AG04450 (cell line): ENCODE measurements at places on chromosomes 12 and 14.

DNA sequence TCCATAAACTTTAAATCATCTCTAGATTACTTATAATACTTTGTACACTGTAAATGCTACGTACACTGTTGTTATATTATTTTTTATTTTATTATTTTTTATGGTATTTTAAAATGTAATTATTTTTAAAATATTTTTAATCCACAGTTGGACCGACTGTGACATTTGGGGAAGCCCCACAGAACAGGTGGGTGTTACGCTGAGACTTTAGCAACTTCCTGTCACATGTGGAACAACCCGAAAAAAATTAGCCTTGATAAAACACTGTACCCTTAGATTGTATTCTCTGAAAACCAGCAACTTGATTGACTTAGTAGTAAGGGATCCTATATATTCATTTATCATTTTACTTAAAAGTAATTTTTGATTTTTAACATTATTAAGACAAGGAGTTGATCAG is 1755.7 kb upstream of the SEL1L start:
- no peak for DNase-seq

- no peak for DNase-seq
Measured at GRCh38 chr12:75716291-75717025, 205.0 kb upstream of the KRR1 start.

DNA sequence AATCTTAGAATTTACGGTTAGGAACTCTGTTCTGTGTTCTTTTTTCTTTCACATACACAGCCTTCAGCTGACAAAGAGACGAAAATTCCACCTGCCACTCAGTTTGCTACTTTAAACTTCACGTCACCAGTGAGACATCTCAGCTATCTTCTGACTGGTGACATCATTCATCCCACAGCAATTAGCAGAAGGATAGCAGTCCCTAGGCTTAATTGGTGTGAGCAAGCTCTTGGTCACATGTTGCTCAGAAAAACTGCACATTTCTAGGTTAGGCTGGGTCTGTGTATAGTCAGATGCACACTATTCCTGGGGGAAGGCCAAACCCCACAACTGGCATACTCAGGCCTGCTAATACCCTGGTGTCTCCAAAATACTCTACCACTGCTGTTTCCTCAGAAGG is 23.9 kb downstream of the SLC7A7 start:
- DNase-seq: no peak

GRCh38 chr12:122076743-122077495 is 1.6 kb upstream of the MLXIP start:
- no peak for DNase-seq

GRCh38 chr14:103825101-103825500 is 22.3 kb downstream of the PPP1R13B start:
- no peak for DNase-seq

- DNase-seq: peak; percentile 34
Measured at GRCh38 chr12:96878704-96879103, 28.4 kb upstream of the NEDD1 start.

- DNase-seq: no peak
Measured at GRCh38 chr14:94448071-94448808, 4.4 kb downstream of the SERPINA11 start.

- no peak for DNase-seq
Measured at GRCh38 chr12:53067993-53068770, 11.0 kb downstream of the SPRYD3 start.

GRCh38 chr12:26467351-26467750 is 272.0 kb downstream of the SSPN start:
- DNase-seq: no peak

- peak; percentile 92 for DNase-seq
Measured at GRCh38 chr12:92899386-92900001, 29.6 kb downstream of the EEA1 start.

DNA sequence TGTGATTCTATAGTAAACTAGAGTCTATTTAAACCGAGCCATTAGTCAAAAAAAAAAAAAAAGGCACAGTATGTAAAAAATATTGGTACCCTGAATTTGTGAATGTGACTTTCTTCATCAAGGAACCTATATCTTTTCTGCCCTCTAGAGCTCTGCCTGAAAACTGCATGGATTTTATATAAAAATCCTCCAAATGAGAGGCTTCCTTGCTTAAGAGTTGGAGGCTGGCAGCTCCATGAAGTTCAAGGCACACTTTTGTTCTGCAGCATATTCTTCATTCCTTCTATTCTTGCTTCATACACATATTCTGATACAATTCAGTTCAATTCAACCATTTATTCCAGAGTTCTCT is 23.1 kb upstream of the NKX2-8 start:
- no peak for DNase-seq

GRCh38 chr14:85316701-85317410 is 213.1 kb upstream of the FLRT2 start:
- no peak for DNase-seq

DNA sequence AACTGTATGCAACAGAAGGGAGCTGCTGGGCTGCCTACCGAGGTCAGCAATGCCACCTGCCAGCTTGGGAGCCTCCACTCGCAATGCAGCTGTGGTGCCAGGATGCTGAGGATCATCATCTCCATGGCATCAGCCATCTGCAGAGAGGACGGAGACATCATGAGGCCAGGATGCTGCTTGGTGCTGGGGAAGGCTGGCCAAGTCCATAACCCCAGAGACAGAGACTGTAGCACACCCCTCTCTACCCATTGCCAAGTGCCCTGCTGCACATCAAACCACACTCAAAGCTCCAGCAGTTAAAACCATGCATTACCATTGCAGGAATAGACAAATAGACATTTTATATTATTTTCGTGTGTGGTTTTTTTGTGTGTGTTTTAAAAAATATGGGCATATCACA is 43.5 kb downstream of the SVOP start:
- DNase-seq: no peak

DNA sequence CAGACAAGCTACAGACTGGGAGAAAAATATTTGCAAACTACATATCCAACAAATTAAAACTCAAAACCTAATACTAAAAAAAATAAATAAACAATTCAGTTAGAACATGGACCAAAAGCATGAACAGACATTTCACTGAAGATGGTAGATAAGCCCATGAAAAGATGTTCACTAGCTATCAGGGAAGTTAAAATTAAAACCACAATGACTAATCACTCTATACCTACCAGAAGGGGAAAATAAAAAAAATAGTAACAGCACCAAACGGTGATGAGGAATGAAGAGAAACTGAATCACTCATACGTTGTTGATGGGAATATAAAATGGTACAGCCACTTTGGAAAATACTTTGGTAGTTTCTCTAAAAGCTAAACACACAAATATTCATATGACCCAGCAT is 31.1 kb upstream of the DHRS7 start:
- no peak for DNase-seq

GRCh38 chr14:35414365-35414764 is 9.8 kb upstream of the NFKBIA start:
- DNase-seq: no peak

DNA sequence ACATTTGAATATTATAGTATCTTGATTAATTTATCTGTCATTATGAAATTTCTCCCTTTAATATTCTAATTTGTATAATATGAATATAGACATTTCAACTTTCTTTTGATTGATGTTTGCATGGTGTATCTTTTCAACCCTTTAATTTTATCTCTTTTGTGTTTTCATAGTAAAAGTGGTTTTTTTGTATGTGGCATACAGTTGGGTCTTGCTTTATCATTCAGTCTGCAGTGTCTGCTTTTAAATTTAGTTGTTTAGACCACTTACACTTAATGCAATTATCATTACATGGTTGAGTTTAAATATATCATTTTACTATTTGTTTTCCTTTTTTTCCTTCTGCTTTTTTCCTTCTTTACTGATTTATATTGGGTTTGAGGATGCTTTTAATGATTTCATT is 29.6 kb downstream of the CCDC91 start:
- no peak for DNase-seq

DNA sequence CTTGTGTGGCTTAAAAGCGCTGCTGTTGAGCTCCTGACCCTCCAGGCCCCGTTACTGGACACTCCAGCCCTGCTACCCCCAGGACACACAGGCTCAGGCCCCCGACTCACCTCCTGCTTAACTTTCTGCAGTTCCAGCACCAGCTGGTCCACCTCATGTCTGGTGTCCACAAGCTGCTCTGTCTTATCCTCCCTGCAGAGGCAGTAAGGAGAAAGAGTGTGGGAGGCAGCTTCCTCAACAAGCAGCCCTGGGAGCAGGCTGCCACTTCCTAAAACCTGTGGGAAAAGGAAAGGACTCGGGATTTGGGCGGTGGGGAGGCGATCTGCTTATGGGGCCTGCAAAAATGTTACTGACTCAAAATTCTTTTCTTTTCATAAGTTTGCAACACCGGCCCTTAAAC is 79.2 kb downstream of the CCDC88C start:
- DNase-seq: no peak

GRCh38 chr14:41608681-41609390 is 2.2 kb downstream of the LRFN5 start:
- no peak for DNase-seq

- DNase-seq: no peak
Measured at GRCh38 chr14:101114726-101115515, 211.4 kb upstream of the RTL1 start.

DNA sequence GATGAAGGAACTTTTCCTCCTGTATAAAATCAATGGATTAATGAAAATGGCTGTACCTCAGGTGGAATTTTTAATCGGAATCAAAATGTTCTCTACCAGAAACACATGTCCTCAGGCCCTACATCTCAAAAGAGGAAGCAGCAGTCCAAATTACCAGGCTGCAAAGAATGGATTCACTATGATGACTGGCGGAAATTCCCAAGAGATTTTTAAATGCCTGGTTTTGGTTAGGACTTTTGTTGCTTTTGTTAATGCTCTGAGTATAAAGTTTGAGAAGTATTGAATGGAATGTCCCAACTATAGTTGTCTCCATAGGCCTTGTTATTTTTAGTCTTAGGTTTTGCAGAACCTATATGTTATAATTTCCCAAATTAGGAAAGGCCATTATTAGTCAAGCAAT is 11.2 kb upstream of the IFNG start:
- DNase-seq: no peak

GRCh38 chr12:52636189-52636588 is 15.8 kb downstream of the KRT2 start:
- DNase-seq: no peak

- DNase-seq: no peak
Measured at GRCh38 chr12:70739756-70740155, 102.5 kb upstream of the PTPRB start.

DNA sequence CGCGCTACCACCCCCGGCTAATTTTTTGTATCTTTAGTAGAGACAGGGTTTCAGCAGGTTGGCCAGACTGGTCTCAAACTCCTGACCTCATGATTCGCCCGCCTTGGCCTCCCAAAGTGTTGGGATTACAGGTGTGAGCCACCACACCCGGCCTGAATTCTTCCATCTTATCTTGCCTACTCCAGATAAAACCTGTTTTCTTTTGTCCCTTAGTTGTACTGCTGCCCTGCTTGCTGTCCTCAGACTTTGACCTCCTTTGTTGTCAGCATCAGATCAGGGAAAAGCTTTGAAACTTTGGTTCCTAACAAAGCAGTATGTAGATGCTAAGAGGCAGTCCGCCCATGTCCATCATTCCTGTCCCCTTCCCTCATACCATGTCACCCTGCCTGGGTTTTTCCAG is 15.9 kb downstream of the COPZ1 start:
- no peak for DNase-seq

DNA sequence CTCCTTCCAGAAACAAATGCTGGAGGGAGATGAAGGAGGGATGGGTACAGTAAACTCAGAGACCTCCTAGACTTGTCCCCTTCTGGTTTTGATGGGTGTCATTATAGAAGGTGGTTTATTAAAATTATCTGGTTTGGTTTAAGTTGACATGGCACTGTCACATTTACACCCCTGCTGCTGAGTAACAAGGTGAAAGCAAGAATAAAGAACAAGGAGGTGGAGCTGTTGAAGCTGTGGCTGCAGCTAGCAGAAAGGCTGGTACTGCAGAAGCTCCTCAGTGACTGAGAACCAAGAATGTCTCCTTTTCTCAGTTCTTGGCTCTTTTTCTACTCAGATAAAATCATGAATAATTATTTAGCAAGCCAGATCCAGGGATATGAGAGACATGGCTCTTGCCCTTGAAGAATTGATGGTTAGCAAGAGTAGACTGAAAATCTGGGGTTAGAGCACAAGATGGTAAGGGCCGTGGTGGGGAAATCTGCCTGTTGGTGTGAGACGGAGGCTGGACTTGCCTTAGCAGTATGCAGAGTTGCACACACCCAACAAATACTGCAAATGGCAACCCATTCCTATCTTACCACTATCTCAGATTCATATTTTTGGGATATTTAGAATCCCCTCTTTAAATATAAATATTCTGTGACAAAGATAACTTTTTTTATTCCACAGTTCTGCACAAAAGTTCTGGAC is at the start of gene GZMH:
Gene GZMH (minus strand): TSS at position 31 of the 690 bp plus-strand sequence. CDS start 72 bp downstream, outside the sequence.
- no peak for DNase-seq

DNA sequence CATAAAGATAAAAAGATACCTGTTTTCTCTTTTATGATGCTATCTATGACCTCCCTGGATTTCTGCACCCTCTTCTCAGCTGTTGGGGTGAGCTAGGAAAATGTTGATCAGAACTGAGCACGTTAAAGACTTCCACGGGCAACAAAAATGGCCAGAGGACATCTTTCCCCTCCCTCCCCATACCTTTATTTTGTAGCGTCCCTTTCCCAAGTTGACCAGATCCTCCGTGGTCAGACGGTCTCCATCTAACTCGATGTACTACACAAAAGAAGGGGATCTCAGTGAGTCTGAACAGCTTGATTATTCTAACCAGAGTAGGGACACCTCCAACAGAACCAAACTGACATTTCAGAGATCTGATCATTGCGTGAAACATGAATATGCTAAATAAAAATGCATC is 2.2 kb downstream of the HAL start:
- no peak for DNase-seq

GRCh38 chr14:68365228-68365627 is 427.6 kb downstream of the ZFP36L1 start:
- DNase-seq: peak; percentile 16

DNA sequence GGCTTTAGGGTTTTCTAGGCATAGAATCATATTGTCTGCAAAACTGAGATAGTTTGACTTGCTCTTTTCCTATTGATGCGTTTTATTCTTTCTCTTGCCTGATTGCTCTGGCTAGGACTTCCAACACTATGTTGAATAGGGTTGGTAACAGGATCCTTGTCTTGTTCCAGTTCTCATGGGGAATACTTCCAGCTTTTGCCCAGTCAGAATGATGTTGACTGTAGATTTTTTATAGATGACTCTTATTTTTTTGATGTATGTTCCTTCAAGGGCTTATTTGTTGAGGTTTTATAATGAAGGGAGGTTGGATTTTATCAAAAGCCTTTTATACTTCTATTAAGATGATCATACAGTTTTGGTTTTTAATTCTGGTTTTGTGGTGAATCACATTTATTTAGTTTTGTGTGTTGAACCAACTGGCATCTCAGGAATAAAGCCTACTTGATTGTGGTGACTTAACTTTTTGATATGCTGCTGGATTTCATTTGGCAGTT is 478.2 kb downstream of the TMEM117 start:
- DNase-seq: no peak

- peak; percentile 66 for DNase-seq
Measured at GRCh38 chr12:27868139-27868538, 88.1 kb upstream of the MANSC4 start.

GRCh38 chr12:95999484-95999883 is 3.3 kb upstream of the HAL start:
- DNase-seq: no peak

GRCh38 chr14:81427348-81428058 is 27.4 kb upstream of the STON2 start:
- DNase-seq: no peak
